ENCODE measurements at places on chromosomes 5 and 9. TPM values are rescaled to one million over a fixed set of nuclear protein-coding genes. Genes with fewer than 3 reads are reported as not detected.

Gene MCC
- 11.8 TPM for total RNA-seq

Gene SLC6A7
- total RNA-seq, result 0.06 TPM

Gene DMGDH
- 0.18 TPM for total RNA-seq

Gene P4HA2
- 119 TPM for total RNA-seq

Gene HMCN2
- total RNA-seq, result not detected

Gene PTGR1
- total RNA-seq, result 166 TPM

Gene OSTF1
- total RNA-seq, result 36.6 TPM

Gene SAPCD2
- 86.6 TPM for total RNA-seq

Gene WHRN
- 1.3 TPM for total RNA-seq

Gene PRXL2C
- 19.1 TPM for total RNA-seq

Gene COL15A1
- total RNA-seq, result 0.74 TPM

Gene PTPRD
- 5.7 TPM for total RNA-seq

Gene ANKRD18A
- total RNA-seq, result 1.1 TPM

Gene UNC5A
- total RNA-seq, result 0.06 TPM

DNA sequence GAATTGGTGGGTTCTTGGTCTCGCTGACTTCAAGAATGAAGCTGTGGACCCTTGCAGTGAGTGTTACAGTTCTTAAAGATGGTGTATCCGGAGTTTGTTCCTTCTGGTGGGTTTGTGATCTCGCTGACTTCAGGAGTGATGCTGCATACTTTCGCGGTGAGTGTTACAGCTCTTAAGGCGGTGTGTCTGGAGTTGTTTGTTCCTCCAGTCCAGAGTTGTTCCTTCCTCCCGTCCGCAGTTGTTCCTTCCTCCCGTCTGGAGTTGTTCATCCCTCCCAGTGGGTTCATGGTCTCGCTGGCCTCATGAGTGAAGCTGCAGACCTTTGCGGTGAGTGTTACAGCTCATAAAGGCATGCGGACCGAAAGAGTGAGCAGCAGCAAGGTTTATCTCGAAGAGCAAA, 159.6 kb upstream of the ADAMTSL1 start:
- no peak for DNase-seq

- no peak for DNase-seq
Measured at GRCh38 chr5:80206282-80206681, 49.6 kb downstream of the SERINC5 start.

DNA sequence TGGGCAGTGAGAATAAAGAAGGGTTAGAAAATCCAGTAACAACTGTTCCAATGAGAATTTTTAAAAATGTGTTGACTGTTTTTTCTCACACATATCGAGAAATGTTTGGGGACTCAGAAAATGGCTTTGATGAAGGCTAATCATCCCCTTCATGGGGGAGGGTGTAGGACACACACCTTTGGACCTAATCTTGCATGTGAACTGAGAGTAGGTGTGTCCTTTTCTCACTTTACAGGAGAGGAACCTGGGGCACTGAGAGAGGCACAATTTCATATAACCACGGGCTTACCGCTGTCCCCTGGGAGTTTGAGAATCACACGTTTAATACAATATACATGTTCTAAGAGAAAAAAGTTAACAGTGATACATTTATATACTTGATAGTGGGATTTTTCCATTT, 17.3 kb downstream of the FRRS1L start:
- no peak for DNase-seq

GRCh38 chr9:89748831-89749499, 144.2 kb downstream of the GADD45G start:
- no peak for DNase-seq

GRCh38 chr5:122195802-122196394, 66.6 kb downstream of the ZNF474 start:
- DNase-seq, result peak; percentile 57

DNA sequence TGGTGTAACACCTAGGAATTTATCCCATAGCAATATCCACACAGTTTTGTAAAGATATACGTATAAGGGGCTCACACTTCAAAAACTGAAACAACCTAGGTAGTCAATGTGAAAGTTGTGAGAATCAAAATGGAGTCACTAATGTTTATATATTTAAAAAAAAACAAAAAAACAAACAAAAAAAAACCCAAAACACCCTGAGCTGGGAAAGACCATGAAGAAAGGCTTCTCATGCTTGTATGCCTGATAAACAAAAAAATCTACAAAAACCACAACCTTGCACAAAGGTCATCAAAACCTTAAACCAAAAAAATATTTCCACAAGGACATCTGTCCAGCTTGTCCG, 35.4 kb downstream of the AFF4 start:
- DNase-seq, result no peak

DNA sequence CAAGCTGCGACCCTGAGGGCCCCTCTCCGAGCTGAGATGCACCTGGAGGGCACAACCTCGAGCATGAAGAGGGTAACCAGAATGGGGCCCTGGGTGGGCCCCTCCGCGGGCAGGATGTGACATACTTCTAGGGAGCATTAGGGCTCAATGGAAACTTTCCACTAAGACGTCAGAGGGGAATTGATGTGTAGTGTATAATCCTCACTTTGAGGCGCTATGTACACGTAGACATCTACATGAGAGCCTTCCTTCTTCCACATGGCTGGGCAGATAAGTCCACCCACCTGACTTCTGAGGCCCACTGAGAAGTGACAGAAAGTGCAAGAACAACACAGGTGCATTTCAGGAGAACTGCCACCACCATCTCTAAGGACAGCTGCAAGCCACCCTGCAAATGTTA, 61.0 kb downstream of the DAP start:
- no peak for DNase-seq

DNA sequence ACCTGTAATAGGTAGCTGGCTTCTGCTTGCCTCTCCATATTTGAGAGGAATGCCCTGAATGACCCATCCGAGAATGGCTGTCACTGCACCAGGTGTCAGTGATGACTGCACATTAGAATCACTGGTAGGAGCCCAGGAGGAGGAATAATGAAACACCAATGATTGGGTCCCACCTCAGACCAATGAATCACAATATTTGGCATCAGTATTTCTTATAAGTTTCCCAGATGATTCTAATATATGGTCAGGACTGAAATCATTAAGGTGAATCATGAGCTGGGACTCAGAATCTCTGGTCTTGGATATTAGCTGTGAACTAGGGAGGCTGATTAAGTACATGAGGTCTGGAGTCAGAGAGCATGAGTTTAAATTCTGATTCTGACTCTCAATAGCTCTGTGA, 23.4 kb downstream of the ARSB start:
- DNase-seq, result no peak

GRCh38 chr5:98969400-98969799, 40.6 kb upstream of the CHD1 start:
- DNase-seq, result no peak

DNA sequence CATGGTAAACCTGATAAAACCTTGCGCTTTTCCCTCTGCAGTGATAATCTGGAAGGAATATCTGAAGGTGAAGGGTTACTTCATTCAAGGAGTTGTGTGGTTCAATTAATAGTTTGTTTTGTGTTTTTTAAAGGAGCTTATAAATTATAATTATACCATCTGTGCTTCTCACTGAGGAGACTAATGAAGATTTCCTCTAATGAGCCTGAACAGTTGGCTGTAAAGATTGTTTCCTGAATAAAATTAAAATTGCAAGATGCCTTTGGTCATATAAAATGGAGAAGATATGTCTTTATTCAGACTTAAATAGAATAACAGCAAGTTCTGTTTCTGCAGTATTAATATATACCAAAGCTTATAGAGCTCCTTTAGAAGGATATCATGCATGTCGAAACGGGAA, 59.9 kb downstream of the GAPVD1 start:
- DNase-seq, result no peak

GRCh38 chr5:178163772-178164735, 10.4 kb upstream of the NHP2 start:
- peak; percentile 88 for DNase-seq

GRCh38 chr9:79221084-79221483, 350.7 kb upstream of the TLE4 start:
- peak; percentile 75 for DNase-seq

- no peak for DNase-seq
Measured at GRCh38 chr9:89436326-89436725, 61.6 kb downstream of the SEMA4D start.

- DNase-seq, result no peak
Measured at GRCh38 chr9:3736161-3736560, 210.4 kb upstream of the RFX3 start.

GRCh38 chr5:55030220-55030619, 6.2 kb downstream of the GZMK start:
- DNase-seq, result no peak

DNA sequence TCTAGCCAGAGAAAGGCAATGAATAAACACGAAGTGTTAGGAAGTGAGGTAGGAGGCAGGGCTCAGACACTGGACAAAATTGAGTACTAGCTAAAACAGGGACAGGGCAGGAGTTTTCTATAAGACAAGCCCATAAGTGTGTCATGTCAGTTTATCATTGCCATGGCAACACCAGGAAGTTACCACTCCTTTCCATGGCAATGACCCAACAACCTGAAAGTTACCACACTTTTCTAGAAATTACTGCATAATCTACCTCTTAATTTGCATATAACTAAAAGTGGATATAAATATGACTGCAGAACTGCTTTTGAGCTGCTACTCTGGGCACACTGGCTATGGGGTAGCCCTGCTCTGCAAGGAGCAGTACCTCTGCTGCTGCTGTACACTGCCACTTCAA, 442.5 kb upstream of the COX7C start:
- DNase-seq, result peak; percentile 6

- DNase-seq, result peak; percentile 58
Measured at GRCh38 chr5:137737349-137738131, 1.7 kb upstream of the KLHL3 start.

DNA sequence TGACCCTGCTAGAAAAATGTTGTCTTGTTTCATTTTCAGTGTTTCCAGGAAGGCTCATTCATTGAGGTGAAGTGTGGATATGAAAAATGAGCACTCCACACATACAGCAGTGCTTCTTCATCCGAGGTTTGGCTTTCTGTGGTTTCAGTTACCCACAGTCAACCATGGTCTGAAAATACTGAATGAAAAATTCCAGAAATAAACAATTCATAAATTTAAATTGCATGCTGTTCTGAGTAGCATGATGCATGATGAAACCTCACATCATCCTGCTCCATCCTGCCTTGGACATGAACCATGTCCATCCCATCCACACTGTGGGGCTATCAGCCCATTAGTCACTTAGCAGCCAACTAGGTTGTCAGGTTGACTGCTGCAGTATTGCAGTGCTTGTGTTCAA, 10.4 kb upstream of the SLC45A2 start:
- no peak for DNase-seq

- DNase-seq, result peak; percentile 92
Measured at GRCh38 chr9:131608493-131609037, 63.2 kb downstream of the PRRT1B start.

DNA sequence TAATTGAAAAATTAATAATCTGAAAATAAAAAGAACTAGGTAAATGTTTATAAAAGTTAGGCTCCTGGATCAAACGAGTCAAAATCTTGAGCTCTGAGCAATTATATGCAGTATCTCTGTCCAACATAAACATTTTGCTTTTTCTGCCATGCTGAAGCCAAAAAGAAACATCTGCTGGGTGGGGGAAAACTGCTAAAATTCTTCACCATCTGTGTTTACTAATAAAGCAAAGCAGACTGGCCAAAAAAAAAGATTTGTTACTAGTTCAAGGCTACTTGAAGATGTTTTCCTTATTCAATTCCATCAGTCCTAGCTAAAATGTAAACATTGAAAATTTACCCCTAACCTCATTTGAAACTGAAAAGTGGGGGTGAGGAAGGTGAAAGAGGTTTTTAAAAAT, 29.7 kb downstream of the GTF3C4 start:
- no peak for DNase-seq

GRCh38 chr5:179258922-179259730, 86.1 kb downstream of the ADAMTS2 start:
- no peak for DNase-seq

DNA sequence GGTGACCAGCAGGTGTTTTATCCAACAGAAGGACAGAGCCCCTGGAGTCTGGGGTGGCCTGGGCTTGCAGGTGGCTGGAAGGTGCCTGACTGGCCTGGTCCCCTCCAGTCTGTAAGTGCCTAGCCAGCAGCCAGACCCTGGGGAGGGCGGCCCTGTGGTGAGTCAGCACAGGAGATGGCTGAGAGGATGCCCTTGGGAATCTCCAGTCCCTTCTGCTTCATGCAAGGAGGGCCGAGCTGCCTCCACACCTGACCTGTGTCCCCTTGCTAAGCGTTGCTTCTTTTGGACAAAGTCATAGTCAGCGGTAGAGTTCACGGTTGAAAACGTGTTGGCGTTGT, 20.2 kb downstream of the OBP2B start:
- no peak for DNase-seq

- DNase-seq, result no peak
Measured at GRCh38 chr9:8694983-8695588, 895.5 kb upstream of the DMAC1 start.

DNA sequence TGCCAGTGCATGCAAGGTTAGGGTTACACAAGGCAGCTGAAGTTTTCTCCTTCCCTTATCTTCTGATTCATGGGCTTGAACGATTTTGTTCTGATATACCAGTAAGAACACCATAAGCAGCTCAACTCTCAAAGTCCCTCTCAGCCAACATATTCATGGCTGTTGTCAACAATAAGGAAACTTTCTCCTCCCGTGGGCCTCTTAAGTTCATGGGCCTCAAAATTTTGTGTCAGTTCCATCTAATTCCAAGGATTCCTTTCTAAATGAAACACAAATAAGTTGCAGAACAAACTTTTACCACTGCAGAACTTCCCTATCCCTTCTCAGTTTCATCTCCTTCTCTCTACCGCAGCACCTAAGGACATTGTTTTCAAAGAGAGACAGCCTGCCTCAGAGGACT, 23.6 kb upstream of the CAST start:
- no peak for DNase-seq

DNA sequence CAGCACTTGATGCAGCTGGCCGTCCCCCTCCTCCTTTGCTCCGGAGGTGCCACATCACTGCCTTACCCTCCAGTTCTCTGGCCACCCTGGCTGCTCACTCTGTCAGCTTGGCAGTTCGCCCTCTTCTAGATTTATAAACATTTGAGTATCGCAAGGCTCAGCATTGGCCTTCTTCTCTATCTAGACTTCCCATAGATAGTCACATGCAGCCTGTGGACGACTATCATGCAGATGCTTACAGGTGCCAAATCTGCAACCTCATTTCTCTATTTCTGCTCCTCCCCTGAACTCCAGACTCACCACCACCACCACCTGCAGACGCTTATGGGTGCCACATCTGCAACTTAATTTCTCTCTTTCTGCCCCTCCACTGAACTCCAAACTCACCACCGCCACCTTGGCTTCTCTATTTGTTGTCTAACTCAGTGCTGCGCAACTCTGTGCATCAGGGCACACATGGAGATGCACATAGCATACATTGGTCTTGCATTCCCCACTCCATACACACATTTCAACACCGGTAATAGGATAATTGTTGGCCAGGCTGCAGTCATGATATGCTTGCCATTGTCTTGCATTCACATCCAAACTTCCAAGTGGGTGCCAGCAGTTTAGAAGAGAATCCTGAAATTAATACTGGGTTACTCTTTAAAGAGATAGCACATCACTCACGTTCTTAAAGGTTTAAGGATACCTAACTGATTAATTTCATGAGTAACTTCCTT, 1.9 kb upstream of the DAP start:
- DNase-seq, result no peak
